SW480 (cell line): ENCODE measurements at places on chromosomes 2 and 18.

DNA sequence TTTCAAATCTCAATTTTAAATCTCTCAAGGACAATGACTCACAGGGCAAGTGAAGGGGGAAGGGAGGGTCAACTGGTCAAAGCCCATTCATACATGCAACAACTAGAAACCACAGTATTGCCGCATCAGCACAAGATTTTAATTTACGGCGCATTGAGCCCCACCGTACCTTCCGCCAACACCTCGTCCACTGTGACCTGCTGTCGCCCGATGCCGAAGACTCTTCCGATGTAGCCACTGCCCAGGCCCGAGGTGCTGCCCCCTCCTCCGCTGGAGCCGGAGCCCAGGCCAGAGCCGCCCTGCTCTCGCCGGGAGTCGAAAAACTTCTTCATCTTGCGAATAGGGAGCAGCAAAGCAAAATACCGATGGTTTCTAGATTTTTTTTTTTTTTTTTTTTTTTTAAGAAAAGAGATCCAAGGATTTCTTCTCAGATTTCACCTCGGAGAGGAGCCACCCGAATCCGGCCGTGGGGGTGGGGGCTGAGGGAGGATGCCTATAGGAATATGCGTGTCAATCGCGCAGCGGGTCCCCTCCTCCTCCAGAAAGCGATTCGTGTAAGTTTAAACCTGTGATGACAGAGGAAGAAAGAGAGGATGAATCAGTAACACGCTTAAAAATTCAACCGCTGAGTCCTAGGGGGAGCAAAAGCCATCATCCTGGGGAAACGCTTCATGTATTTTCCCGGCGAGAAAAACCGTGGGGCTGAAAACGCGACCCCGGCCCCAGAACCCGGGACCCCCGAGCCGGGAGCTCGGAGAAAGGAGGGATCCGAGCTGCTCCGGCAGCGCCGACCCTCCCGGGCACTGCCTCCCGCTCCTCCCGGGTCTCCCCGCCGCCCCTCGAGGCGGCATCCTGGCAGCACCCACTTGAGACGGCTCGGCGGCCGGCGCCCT, 584 bp downstream of the AAK1 start:
- DNase-seq, result peak; percentile 86

GRCh38 chr2:157180359-157180758, 77.1 kb upstream of the GALNT5 start:
- DNase-seq, result no peak

- no peak for DNase-seq
These were observed 266.6 kb upstream of the CYP26B1 start for GRCh38 chr2:72414137-72414760.

DNA sequence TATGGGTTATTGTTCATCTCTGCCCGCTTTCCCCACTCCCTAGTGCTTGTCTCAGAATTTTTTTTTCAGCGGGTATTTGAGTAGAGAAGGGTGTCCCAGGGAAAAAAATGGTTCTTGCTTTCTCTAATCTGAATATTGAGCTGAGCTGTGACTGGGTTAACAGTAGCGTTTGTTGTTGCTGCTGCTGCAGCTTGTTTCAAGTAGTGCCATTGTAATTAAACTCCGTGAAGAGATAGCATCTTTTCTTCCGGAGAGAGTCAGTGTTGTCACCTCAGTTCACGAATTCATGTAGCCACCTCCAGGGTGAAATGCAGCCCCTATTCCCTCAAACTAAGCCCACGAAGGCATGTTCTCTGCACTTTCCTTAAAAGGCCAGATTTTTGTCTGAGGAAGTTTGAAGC, 1.5 kb upstream of the AAK1 start:
- no peak for DNase-seq

- no peak for DNase-seq
These were observed 17.9 kb downstream of the CYP26B1 start for GRCh38 chr2:72129681-72130340.

GRCh38 chr2:64823794-64824193, 165.4 kb upstream of the SLC1A4 start:
- no peak for DNase-seq

GRCh38 chr18:52070291-52070756, 269.7 kb upstream of the DCC start:
- DNase-seq, result peak; percentile 93

GRCh38 chr2:41873102-41874031, 174.5 kb upstream of the PKDCC start:
- no peak for DNase-seq
